ENCODE measurements at places on chromosomes 16 and 17.

DNA sequence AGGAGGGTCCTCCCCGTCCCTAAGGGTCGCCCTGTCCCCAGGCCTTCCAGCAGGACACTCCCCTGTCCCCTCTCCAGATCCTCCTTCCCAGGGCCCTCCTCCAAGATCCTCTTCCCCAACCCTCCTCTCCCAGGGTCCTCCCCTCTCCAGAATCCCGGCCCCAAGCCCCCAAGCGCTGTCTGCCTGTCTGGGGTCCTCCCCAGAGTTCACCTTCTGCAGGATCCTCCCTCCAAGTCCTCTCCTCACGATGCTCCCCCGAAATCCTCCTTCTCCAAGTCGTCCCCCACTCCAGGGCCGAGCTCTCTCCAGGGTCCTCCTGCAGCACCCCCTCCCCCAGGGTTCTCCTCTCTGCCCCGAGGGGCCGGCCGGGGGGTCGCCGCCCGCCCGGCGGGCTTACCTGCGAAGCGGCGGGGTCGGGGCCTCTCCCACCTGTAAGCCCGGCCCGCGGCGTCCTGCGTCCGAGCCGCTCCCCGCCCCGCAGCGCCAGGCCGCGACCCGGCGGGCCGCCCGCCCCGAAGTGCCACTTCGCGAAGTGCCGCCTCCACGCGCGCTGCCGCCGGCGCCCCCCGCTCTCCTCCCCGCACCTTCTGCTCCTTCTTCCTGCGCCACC is 678 bp upstream of the BAIAP2 start:
- no peak for DNase-seq

DNA sequence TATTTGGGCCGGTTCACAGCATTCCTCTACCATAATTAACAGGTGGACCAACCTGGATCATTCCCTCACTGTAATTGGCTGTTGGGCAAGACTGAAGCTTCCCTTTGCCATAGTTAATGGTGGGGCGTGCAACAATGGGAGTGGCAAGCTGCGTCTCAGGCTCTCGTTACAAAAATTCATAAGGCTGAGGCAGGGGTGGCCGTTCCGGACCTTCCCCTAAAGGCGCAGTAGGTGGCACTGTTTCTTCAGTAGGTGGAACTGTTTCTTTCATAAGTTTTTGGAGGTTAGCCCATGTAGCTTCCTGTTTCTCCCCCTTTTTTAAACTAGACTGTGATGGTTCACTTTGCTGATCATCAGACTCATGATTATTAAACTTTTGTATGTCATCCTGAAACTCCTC is 17.0 kb upstream of the TMC5 start:
- DNase-seq, result no peak

DNA sequence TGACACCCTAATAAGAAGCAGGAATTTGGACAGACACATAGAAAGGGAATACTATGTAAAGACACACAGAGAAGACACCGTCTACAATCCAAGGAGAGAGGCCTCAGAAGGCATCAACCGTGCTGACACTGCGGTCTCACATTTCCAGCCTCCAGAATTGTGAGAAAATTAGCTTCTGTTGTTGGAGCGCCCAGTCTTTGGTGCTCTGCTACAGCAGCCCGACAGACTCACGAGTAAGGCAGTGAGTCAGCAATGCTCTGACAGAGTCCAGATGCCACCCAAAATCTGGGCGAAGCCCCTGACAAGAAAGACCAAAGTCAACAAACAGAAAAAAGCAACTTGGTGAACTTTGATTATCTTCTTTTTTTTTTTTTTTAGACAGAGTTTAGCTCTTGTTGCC is 32.5 kb upstream of the RAI1 start:
- DNase-seq, result no peak

DNA sequence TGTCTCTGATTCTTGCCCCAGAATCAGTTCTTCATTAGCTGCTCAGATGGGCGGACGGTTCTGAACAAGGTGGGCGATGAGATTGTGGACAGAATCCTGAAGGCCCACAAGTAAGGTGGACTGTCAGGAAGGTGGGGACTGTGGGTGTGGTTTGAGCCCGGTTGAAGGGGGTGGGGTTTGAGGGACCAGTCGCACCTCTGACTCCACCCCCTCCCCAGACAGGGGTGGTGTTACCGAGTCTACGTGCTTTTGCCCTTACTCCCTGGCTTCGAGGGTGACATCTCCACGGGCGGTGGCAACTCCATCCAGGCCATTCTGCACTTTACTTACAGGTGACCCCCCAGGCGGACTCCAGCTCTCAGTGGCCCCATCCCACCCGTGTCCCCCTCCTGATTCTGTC is 11.3 kb downstream of the PLD2 start:
- no peak for DNase-seq

DNA sequence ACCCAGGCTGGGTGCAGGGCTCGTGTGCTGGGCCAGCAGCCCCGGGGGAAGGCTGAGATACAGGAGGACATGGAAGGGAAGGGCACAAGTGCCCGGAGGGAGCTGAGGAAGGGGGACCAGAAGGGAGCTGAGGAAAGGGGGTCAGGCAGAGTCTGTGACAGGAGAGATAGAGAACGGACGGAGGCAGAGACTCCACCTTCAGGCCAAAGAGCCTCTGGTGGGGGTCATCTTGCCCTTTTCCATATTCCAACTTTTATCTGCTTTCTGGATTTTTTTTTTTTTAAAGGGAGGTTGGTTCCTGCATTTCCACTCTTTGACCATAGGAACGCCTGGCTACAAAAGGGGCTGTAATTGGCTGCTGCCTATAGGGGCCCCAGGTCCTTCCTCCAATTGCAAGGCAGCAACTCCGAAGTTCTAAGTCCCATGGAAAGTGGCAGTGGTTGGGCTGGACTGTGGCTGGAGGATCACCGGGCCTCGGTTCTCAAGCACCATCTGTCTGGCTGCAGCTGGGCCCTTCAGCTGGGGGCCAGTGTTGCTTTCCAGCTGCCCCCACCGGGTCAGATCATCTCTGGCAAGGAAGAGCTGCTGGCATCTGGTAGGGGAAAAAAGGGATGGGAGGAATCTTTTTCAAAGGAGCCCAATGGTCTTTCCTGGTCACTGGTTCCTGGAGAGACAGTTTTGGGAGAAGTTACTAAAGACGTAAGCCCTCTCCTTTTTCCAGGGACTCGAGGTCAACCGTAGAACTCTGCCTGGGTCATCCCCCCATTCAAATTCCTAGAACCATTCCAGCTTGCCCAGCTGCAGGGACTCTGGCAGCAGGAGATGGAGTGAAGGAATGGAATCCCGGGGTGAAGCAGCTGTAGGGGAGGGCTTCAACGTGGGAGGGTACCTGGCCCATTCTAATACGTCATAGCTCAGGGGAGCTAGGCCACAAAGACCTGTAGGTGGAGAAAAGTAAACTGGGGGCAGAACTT is 13.1 kb upstream of the MRPS23 start:
- no peak for DNase-seq

Data from epithelial cell of prostate (primary cell).